RWPE1 (cell line): ENCODE measurements at places on chromosomes 5 and 9.

DNA sequence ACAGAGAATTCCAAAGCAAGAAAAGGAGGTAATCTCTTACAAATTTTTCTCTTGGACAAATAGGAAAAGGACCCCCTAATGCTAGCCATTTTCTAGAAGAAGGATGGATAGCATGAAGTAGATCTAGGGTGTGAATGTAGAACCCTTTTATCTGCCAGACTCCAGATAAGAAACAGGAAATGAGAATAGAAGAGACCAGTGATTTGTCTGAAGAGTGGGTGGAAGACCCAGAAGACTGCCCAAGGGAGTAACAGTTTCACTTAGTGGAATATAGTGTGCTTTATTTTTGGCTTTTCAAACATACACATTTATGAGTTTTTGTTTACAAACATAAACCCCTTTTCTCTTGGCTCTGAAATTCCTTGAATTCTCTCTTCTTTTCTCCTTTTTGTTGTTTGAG, 25.0 kb downstream of the ECM2 start:
- no peak for DNase-seq

DNA sequence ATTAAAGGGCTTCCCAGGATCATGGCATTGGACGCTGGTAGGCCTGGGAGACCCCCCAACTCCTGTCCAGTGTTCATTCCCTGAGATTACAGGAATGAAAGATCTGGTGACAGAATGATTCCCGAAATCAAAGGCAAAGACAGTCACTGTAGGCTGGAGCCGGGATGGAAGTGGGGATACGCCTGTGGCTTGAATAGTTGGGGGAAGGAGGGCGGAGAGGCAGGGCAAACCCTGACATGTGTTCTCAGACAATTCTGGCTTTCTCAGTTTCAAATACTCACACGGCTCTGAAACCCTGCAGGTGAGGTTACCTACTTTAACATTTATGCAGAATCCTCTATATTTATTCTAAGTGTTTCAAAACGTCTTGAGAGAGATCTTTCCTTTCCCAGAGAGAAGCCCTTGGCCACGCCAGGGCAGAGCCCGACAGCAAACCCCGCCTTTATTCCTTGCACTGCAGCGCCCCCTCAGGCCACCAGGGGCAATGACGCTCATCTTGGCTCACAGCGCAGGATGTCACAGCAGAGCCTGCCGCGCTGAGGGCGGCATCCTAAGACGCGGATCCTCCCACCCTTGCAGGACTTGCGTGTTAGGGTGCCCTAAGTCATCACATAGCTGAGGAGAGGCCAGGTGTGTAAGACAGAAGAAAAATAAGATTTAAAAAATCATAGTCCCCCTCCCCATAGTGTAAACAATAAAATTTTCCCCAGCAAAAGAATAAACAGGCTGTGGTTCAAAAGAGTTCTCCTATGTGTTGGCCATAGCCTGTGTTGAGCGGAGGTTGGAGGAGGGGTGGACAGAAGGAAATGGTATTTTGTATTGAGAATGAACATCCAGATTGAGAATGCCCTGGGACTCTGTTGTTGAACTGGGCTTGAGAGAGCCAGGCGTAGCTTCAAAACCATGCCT, 284.5 kb downstream of the NTRK2 start:
- DNase-seq = peak; percentile 91

DNA sequence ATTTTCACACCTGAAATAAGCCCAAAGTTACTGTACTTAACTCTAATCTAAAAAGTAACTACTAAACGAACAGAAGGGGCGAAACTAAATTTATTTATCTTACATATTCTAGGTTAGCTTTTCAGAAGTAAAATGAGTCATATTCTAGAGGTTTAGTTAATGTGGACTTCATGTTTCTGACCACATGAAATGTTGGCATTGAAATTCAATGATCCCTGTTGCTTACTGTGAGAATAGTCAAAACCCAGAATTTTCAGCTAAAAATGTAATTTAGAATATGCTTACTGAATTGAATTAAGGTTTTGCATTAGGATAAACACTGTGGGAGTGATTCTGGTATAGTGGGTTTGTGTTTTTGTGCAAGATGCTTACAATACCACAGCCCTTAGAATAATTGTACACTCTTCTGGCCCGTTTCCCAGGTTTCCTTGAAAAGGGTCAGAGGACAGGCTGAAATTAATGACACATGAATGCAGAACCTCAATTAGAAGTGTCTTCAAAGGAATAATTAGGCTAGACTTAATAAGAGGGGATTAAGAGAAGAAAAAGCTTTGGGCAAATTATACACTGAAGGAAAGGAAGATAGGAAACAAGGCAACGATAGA, 1.4 kb upstream of the SNX18 start:
- no peak for DNase-seq

DNA sequence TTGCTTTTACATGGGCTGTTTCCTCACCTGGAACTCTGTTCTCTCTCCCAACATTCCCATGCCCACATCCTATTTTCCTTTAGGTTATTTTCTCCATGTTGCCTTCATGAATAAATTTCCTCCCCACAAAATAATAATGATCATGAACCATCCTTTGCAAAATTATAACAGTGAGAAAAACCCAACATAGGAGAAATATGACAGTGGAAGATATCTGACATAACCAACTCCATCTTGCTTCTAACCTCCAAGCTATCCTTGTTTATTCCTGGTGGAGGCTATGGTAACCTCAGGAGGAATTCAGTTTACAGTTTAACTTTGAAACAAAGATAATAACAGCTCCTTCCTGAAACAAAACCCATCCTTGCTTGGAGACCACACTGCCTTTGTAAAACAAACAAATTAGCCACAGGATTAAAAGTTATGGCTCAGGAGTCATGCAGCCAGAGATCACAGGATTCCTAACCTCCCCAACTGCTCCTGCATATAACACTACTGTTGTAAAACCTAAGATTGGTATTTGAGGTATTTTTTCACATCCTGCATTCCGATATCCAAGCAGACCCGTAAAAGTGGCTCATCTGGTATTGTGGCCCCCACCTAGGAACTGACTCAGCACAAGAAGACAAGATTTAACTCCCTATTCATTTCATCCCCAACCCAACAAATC, 212.4 kb downstream of the TRIM32 start:
- no peak for DNase-seq

DNA sequence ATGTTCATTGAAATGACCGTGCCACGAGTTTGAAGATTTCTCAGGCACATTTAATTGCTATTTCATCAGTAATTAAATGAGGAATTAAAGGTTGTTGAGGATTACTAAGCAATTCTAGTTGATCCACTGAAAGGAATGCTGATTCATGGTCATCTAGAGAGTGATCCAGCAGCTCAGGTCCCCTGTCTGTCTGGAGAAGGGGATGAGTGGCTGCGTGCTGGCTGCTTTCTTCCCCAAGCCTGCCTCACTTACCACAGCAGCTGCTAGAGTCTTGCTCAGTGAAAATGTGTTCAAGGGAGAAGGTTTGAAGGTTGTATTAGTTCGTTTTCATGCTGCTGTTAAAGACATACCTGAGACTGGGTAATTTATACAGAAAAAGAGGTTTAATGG, 7.8 kb upstream of the TGFBI start:
- no peak for DNase-seq

DNA sequence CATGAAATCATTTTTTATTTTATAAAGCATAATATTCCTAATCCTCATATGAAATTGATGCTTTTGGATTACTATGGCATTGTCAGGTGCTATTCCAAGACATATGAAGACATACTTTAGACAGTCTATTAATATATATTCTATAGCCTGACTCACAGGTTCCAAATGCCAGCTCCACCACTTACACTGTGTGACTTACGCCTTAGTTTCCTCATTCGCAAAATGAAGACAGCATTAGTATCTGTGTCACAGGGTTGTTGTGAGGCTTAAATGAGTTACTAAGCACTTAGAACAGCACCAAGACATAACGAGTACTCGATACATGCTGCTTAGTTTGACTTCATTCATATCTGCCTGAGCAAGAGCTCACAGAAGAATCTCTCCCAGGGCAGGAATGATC, 132.2 kb upstream of the PTGER4 start:
- no peak for DNase-seq

- DNase-seq = no peak
Measured at GRCh38 chr5:56405116-56405908, 172.2 kb upstream of the ANKRD55 start.

- DNase-seq = no peak
Measured at GRCh38 chr5:61232490-61233050, 70.3 kb upstream of the SMIM15 start.

GRCh38 chr5:55021410-55021809, 2.6 kb upstream of the GZMK start:
- DNase-seq = no peak

DNA sequence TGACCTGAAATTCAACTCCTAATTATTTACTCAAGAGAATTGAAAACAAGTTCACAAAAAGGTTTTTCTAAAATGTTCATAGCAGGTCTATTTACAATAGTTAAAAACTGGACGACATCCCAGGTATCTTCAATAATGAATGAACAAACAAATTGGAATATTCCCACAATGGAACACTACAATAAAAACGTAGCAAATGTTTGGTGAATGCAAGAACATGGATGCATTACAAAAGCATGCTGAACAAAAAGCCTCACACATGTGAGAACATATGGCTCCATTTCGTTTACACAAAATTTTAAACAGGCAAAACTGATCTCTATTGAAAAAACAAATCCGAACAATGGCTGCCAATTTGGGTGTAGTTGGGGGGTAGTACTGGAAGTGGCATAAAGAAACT, 669.9 kb downstream of the MTRR start:
- DNase-seq = no peak

- no peak for DNase-seq
Measured at GRCh38 chr5:22306011-22306410, 547.1 kb downstream of the CDH12 start.

DNA sequence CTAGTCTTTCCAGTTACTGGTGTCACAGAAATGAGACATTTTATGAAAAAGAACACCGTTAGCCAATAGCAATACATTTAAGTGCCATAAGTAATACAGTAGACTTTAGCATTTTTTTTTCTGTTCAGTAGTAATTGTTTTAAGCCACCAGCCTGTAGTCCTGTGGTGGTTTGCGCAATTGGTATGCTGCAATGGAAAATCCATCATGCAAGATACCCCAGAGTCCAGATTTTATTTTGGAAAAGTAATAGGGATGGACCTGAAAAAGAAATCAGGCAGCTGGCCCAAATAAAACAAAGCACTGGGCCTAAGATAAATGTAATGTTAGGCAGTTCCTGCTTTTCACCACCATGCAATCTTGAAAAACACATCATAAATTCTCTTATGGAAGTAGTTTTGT, 94.6 kb upstream of the RASGRF2 start:
- DNase-seq = no peak

- no peak for DNase-seq
Measured at GRCh38 chr5:100902440-100903038, 543 bp downstream of the ST8SIA4 start.

DNA sequence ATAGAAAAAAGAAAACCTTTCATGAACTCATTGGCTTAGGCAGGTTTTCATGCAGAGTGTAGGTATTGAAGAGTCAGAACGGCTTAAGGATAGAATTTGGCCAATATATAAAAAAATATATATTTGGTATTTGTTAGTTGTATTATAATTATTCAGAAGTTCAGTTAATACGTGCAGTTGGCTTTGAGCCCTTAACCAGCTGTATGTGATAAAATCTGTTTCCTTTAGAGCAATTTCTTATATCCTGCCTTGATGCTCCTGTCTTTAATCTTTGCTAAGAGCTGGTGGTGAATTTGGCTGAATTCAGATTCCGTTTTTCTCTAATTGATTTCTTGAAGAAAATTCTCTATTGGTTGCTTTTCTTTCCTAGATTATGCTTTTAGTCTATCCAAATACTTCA, 3.7 kb downstream of the ANXA1 start:
- no peak for DNase-seq

GRCh38 chr5:4142842-4143241, 547.2 kb downstream of the IRX1 start:
- DNase-seq = no peak
